ENCODE measurements at places on chromosomes 3 and 15.

- peak; percentile 31 for DNase-seq
These were observed 31.4 kb upstream of the LRIG1 start for GRCh38 chr3:66532160-66532587.

DNA sequence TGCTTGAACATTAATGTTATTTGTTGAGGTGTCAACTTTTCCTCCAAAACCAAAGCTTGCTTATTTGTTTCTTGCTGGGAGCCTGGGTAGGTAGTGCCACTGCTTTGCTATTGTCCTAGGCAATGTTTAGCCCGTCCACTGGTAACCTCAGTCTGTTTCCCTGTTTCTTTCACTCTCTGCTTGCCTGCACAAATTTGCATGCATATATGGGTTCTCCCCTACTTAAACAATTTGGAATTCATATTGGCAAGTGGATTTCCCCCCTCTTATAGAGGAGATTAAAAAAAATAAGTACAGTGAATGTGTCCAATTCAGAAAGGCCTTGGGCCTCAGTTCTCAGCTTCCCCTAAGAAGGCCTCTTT is 45.0 kb upstream of the BOC start:
- DNase-seq: no peak

DNA sequence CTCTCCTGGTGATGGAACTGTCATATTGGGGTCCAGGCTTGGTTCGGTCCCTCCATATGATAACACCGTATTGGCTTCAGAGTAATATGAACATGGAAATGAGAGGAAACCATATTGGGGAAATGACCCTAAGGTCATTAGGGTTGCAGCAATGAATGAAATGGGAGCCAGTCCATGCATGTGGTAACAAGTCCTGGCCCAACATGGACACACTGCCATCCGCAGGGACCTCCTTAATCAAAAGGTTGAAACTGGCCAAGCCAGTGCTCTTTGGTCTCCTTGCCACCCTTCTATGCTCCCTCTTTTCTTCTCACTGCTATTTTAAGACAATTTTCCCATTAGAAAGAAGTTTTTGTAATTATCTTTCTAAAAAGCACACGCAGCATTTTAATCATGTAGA is 8.3 kb downstream of the SHC4 start:
- no peak for DNase-seq

DNA sequence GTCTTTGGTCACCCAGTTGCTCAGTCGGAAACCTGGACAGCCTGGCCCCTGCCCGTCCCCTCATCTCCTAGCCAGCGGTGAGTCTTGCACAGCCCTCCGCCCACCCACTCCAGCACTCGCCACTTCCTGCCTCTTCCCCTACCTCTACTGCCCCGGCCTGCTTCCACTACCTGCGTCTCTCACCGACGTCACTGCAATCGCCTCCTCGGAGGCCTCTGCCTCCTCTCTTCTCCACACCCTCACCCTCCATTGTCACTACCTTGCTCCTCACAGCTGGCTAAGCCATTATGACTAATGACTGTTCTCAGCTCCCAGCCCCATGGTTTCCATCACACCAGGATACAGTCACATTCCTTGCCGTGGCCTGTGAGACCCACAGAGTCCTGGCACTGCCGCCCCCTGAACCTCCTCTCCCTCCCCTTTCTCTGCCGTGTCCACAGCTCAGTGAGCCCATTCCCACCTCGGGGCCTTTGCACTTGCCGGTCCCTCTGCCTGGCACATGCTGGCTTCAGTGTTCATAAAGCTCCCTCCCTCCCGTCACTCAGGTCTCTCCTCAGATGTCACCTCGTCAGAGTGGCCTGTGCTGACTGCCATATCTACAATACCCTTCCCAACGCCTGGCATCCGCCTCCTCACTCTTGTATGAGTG is 104.8 kb downstream of the FBLN2 start:
- no peak for DNase-seq

- peak; percentile 84 for DNase-seq
These were observed 10.9 kb downstream of the SMAD3 start for GRCh38 chr15:67076147-67076843.

- DNase-seq: no peak
These were observed 26.5 kb upstream of the XXYLT1 start for GRCh38 chr3:195297446-195297845.

GRCh38 chr3:167785790-167786189 is 50.3 kb downstream of the SERPINI1 start:
- DNase-seq: no peak

GRCh38 chr3:48501196-48501595 is 2.8 kb downstream of the SHISA5 start:
- DNase-seq: no peak

GRCh38 chr3:14543446-14543845 is 3.3 kb upstream of the GRIP2 start:
- no peak for DNase-seq

- DNase-seq: no peak
These were observed 4.4 kb downstream of the NR2F2 start for GRCh38 chr15:96334705-96335410.

GRCh38 chr15:65303687-65304380 is 643 bp upstream of the RNU5B-1 start:
- peak; percentile 86 for DNase-seq

DNA sequence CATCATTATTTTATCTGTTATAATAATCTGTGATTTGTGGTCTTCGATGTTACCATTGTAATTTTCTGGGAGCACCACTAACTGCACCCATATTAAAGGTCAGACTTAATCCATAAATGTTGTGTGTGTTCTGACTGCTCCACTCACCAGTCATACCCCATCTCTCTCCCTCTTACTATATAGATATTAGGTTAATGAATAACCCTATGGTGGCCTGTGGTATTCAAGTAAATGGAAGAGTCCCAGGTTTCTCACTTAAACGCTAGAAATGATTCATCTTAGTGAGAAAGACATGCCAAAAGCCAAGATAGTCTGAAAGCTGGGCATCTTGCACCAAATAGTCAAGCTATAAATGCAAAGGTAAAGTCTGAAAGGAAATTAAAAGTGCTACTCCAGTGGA is 1358.5 kb downstream of the ROBO2 start:
- no peak for DNase-seq

- no peak for DNase-seq
These were observed 280.8 kb downstream of the SHQ1 start for GRCh38 chr3:72567474-72567873.

GRCh38 chr3:195104340-195104739 is 166.6 kb downstream of the XXYLT1 start:
- DNase-seq: no peak

DNA sequence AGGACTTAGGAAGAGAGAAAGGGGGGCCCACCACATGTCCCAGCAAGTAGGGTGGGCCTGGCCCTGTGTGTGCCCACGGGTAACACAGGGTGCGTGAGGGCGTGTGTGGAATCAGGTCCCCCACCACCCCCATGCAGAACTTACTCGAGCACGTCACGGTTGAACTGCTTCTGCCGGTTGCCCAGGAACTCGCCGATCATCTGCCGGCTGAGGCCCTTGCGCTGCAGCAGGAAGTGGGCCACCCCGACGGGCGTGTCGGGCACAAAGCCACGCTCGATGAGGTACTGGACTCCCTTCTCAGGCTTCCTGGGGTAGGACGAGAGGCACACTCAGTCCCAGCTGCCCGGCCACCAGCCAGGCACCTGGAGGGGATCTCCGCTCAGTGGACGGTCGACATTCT is 83.1 kb upstream of the RPL32 start:
- no peak for DNase-seq

DNA sequence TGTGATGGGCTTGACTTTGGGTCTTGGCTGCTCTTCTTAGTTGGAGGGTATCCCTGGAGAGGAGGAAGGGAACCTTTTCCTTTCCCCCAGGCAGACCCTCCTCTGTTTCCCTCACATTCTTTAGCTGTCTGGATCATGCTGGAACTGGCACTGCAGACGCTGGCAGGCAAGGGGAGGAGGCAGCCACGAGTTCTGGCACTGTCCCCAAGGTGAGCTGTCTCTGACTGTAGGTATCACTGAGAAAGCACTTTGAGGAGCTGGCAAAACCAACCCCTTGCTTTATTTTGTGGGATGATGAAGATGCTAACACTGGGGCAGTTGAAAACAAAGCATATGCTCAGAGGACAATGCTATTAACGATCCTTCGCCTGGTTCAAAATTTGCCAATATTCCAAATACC is 175.0 kb downstream of the SOX2 start:
- DNase-seq: no peak

DNA sequence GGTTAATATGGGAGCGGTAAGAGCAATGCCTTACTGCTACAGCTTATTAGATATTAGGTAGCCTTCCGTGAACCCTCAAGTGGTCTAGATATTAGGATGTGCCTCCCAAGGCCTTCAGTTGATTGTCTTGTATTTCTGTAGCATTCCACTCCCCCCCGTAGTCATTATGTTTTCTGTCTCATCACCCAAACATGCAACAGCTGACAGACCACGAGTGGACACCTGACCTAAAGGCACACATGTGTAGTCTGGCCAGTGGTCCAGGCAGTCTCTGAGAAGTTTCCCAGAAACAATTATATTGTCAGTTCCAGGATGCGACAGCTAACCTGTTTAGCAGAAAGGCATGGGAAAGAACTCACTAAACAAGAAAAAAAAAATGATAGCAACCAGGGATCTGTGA is 1000.9 kb downstream of the AGBL1 start:
- peak; percentile 56 for DNase-seq

- peak; percentile 67 for DNase-seq
These were observed 9.6 kb downstream of the CLEC3B start for GRCh38 chr3:45035441-45036301.

DNA sequence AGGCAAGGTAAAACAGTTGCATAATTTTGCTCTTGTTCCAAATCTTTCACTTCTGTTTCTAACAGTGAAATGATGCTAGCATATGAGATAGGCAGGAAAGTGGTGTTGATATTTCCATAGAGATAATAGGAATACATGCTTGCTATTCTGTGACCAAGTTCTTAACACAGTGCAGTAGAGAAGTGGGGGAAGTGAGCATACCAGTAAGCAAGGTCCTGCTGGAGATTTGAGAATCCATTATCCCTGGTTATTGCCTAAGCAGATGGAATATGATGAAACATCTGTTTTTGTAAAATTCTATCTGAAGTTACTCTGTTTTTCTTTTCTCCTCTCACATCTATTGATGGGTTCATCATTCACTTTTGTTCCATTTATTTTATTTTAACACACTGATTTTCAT is 28.7 kb downstream of the USP8 start:
- no peak for DNase-seq

GRCh38 chr3:123951522-123952447 is 9.2 kb downstream of the CCDC14 start:
- DNase-seq: no peak

DNA sequence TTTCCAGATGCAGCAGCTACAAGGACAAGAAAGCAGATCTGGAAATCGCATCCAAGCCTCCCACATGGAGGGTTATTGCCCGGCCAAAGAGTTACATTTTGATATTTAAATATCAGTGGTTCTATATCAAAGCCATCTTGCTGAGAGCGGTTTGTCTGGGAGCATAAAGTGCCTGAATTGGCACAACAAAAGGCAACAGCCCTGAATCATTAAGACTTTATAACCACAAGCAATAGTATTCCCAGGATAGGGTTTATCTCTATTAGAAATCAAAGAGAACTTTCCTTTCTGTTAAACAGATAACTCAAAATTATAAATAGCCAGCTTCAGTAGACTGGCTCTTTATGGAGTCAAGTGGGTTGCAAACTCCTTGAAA is 564.7 kb downstream of the ROBO1 start:
- DNase-seq: no peak

DNA sequence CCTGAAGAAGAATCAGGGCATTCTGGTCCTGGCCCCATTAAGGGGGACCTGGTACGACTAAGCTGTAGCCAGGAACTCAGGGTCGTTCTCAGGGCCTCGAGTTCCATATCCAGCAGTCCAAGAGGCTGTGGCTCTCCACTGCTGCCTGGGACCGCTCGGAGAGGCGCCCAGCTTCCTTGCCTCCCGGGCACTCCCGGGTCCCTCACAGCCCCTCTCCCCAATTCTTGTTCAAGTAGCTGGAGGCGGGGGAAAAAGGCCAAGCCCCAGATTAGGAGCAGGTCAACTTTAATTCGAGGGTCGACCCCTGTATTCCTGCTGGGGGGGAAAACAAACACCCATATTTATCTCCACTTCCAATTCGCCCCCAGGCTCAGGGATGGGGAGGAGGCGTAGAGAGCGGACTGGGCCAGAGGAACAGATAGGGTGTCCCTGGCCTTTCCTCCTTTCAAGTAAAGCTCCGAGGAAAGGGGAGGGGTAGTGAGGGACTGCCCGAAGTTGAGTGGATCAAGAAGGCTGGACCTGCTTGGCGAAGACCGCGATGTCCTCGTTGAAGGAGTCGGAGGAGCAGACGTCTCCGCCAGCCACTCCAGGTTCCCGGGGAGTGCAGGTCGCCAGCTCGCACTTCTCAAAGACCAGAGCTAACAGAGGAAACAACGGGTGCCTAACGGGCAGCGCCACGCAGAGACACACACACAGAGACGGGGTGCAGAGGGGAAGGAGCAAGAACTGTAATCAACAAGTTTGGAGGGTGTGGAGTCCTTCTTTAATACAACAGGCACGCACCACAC is 4.4 kb downstream of the MEIS2 start:
- DNase-seq: peak; percentile 69

GRCh38 chr3:18124501-18124900 is 300.6 kb downstream of the SATB1 start:
- DNase-seq: peak; percentile 66

DNA sequence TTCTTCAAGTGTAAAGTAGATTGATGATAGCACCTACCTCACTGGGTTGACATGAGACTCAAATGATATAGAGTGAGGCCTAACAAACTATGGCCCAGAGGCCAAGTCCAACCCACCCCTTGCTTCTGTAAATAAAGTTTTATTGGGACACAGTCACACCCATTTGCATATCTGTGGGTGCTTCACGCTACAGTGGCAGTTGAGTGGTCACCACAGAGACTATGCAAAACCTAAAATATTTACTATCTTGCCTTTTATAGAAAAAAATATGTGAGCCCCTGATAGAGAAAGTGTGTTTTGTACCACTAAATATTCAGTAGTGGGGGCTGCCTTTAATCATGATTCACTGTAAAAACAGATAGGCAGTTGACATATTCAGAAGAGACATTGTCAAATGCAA is 38.0 kb downstream of the ACAN start:
- DNase-seq: no peak

- no peak for DNase-seq
These were observed 33.9 kb downstream of the CCDC12 start for GRCh38 chr3:46942481-46943236.

DNA sequence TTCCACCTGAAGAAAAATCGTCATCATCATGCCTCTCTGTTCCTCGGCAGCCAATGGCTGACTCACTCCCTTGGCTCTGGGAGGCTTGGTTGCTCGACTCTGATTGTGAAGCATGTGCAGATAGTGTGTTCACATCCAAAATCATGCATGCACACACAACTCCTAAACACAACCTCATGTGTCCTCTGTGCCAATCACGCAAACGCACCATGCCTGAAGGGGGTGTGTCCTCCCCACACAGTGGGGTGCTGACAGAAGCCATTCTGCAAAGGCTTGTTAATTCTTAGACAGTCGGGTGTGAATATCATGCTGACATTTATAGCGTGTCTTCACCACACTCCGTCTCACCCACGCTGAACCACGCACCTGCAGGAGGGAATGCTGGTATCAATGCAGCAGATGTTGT is 11.4 kb upstream of the CCDC174 start:
- no peak for DNase-seq

- no peak for DNase-seq
These were observed 53.0 kb upstream of the GSK3B start for GRCh38 chr3:120147072-120147871.

Measured in islet precursor cell (in vitro differentiated cells).